8988T (cell line): ENCODE measurements at places on chromosomes 1 and 21.

GRCh38 chr1:94784190-94784515 lies 36.0 kb upstream of the SLC44A3 start:
- DNase-seq = no peak

DNA sequence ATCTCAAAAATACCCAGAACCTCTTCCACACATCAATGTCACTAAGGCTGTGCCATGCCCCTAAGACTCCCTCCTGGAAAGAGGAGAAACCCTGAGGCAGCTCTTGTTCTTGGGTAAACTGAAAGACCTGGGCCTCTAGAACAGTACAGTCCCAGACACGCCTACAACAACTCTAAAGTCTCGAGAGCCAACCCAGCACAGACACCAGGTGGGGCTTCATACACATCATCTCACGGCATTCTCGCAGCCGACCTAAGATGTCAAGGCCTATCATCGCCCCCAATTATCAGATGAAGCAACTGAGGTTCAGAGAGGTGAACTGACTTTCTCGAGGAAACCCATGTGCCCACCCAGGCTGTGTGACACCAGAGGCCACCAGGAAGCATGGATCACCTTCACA lies 70.6 kb downstream of the MRPL37 start:
- no peak for DNase-seq

DNA sequence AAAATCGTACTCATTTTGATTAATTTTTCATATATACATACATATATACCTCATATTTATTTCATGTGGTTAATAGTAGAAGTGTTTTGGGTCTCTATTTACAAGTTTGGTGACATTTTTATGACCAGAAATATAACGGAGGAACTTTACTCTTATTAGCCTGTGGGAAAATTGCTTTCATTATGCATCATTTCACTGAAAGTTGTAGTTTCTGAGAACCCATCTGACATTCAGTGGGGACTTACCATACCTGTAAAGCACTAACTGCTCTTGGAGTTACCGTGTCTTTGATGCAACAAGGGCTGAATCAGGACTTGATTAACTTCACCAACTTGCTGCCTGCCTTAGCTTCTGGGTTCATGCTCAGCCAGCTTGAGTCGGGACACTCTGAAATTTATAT lies 49.9 kb upstream of the ITPKB start:
- no peak for DNase-seq

DNA sequence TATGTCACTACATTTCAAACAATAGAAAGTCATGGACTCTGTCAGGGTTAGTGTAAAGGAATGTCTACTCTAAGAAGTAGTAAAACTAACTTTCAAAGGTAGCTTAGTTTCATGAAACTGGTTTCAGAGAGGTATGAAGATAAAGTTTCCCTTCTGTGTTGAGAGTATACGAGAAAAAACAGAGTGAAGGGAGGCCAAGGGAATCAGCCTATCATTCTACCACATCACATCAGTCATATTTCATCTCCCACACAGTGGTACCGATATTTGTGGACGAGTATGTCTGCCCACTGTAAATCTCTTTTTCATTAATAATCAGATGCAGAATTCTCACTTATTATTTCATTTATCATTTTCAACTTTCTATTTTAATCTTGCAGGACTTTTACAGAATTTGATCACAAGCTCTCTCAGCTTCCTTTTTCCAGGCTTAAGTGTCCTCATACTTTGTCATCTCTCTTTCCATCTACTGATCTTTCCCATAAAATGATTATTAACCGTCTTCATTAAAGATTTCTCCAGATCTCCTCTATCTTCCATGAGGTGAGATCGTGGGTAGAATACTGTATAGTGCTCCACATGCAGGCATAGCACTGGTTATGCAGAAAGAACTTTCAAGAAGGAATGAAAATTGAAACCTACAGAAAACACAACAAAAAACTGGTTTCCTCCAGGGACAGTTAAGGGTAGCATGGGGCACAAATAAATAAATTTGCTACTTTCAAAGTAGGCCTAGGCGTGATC lies 11.5 kb upstream of the IFI16 start:
- DNase-seq = no peak

GRCh38 chr1:67463298-67463955 lies 33.2 kb upstream of the SERBP1 start:
- DNase-seq = no peak

GRCh38 chr1:119209596-119210295 lies 69.3 kb upstream of the WARS2 start:
- no peak for DNase-seq

GRCh38 chr1:14403961-14404645 lies 194.4 kb upstream of the KAZN start:
- no peak for DNase-seq
